ENCODE measurements at places on chromosomes 6 and 20.

DNA sequence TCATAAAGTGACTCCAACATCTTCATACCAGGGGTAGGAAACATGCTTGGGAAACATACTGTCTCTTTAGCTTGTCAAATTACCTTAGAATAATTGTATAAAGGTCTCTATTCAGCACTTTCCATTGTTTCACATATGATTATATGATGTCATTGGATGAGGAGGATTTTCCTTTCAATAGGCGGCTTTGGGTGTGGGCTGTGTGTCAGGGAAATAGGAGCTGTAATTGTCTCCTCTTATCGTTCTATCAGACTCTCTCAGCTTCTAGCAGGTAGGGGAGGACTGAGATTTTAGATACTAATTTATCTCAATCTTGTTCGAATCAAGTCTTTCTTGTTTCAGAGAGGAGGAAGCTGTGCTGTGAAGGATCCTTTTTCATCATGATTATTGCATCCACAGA lies 179.4 kb upstream of the OLIG3 start:
- DNase-seq, result no peak

DNA sequence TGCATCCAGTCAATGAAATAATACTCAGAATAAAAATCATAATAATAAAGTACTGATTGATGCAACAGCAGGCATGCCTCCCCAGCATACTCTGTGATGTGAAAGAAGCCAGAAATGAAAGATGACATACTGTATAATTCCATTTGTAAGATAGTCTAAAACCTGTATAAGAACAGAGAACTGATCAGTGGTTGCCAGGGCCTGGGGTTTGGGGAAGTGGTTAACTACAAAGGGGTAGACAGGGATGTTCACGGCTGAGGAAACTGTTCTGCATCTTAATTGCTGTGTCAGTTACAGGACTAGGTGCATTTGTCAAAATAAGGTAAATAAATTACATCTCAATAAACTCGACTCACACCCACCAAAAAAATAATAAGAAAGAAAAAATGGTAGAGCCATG lies 81.3 kb upstream of the BMP2 start:
- DNase-seq, result no peak

DNA sequence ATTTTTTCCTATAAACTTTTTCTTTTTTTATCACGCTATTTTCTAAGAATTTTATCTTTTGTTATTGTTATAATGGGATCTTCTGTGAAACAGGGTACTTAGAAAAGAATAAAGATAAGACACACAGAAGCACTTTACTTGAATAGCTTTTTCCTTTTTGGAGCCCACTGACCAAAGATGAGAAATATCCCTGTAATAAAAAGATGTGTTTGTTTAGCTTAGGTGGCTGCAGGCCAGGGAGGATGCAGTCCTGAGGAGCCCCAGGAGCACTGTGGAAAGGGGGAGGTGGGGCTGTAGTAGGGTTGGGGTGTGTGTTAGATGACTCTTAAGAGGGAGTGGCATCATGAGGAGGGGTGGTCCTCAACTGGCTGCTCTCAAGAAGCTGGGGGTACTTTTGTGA lies 128.6 kb downstream of the ARID1B start:
- no peak for DNase-seq

GRCh38 chr20:32190616-32191415 lies 16.7 kb downstream of the PLAGL2 start:
- no peak for DNase-seq

DNA sequence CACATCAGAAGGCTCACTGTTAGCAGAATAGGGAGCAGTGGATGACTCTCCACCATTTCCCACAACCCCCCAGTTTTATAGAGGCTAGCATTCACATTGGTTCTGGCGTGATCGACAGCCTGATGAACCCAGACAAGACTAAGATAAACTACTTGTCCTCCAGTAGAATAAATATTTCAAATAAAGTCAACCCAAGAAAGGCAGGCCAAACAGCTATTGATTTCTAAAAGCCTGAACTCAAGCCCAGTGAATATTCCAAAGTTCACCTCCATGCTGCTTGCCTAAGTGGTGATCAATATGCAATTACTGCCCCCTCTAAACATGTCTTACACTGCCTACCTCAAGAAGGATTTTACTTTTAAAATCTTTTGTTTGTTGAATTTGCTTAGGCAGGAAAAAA lies 104.5 kb downstream of the CTNNBL1 start:
- DNase-seq, result no peak

- no peak for DNase-seq
These were observed 15.1 kb upstream of the ZSCAN9 start for GRCh38 chr6:28209753-28210535.

- no peak for DNase-seq
These were observed 134.6 kb downstream of the SOBP start for GRCh38 chr6:107624541-107624940.

- no peak for DNase-seq
These were observed 17.3 kb upstream of the KIAA1586 start for GRCh38 chr6:57029213-57029612.

DNA sequence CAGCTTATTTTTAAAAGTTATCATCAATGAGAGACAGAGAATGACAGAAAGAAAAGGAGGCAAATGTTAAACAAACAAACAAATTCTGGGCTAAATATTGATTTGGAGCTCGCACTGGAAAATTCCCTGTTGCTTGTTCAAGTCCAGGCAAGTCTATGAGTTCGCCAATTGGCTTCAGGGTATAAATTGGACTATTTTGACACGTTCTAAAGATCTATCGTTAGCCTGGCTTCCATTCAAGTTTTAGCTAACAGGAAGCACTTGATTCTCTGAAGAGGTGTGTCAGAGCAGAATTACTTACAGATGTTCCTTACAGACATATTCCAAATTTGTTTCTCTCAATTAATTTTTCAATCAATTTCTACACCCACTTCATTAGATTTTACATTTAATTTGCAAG lies 15.8 kb upstream of the RFPL4B start:
- DNase-seq, result no peak

DNA sequence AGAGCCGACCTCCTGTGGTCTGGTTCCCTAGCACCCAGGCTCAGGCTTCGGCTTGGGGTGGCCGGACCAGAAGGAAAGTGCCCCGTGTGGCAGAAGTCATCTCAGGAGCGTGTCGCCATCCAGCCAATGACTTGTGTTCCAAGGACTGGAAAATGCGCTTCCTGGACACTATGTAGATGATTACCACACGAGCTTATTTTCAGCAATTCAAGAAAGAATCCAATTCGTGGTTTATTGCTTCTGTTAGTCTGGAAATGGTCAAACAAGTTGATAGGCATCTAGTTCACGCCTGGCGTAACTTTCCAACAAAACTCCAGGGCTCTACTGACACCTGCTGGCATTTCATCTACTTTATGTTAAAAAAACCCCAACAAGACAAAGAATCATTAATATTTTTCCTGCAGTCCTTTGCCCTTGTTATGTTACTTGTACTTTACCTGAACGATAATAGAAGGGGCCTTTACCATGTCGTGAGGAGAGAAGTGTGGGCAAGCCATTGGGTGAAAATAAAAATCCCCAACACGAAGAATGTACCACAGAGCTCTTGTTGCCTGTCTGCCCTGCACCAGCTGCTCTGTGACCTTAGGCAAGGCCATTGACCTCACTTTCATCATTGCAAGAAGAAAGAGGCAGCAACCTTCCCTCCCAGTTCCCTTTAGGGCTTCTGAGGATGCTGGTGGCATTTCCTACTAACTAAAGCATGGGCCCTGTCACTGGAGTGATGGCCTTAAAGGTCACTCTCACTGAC lies 154.7 kb upstream of the LAMP5 start:
- peak; percentile 71 for DNase-seq

DNA sequence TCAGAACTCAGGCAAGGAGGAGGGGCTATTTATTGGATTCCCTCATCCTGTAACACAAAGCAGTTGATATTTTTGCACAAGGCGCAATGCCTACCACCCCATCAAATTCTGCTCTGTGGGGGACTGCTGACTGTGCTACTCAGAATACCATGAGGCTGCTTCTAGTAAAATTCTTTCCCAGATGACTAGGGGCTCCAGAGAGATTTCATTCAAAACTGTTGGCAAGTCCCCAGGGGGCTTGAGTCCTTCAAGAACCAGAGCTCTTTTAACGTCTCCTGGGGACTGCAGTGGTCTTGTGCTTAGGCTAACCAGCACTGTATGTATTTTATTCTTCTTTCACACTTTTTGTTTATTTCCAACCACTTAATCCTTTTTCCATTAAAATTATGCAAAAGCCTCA lies 365.9 kb upstream of the AGPAT4 start:
- no peak for DNase-seq

GRCh38 chr20:53890443-53891305 lies 179.7 kb downstream of the BCAS1 start:
- no peak for DNase-seq

DNA sequence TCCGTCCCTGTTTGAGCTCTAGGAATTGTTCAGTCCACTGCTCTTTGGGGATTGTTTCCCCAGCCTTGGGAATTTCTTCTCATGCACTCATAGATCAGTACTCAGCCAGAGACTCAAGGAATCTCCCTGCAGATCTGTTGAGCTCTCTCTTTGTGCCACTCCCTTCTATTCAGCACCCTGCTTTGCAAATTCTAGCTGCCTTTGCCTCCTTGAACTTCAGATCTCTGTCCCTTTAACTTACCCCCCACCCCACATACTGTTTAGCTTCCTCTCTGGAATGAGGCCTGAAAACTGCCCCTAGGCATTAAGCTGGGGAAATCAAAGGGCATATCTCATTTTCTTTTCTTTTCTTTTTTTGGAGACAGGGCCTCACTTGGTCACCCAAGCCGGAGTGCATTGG lies 30.5 kb downstream of the QRSL1 start:
- no peak for DNase-seq

DNA sequence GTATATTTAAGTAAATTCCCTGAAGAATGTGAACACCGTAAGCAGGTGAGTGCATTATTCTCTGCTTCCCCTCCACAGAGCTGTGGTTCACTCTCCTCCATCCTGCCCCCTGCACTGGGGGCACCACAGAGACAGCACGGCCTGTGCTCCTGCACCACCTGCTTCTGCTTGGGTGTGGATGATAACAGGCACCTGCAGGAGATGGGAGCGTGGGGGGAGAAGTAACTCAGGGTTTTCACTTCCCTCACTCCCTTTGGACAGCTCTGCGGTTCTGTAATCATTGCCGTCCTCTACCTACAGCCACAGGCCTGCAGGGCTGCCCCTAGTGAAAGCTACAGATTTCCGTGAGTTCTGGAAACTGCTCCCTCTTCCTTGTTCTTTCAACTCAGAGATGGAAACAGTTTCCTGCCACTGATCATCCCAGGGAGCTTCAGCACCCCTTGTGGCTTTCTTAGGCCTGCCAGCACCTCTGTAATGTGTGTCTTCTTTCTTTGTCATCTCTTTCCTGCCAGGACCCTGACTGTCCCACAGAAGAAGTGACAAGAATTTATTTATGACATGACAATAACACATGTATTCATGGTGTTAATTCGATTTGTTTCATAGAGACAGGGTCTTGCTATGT lies 21.3 kb upstream of the MICB start:
- no peak for DNase-seq

- DNase-seq, result no peak
These were observed 8.9 kb downstream of the NT5E start for GRCh38 chr6:85458782-85459181.

- DNase-seq, result no peak
These were observed 9.2 kb downstream of the SHPRH start for GRCh38 chr6:145954985-145955384.

GRCh38 chr6:11380969-11381744 lies 148.7 kb upstream of the NEDD9 start:
- no peak for DNase-seq

DNA sequence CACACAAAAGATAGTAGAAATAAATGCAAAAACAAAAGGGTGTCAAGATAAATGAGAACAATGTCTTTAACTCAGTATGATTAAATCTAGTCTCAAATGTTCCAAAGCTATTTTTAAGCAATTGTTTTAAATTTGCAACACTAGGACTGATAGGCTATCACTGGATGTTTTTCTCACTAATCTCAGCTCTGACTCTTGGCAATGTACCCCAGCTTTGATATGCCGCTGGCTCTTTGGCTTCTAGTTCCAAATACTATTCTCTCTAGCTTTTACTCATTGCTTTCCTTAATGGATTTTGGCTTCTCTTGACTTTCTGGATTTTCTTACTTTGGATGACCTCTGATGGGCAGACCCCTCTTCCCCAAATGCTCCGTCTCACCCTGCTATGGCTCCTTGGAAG lies 116.0 kb upstream of the SLC35B3 start:
- DNase-seq, result no peak

DNA sequence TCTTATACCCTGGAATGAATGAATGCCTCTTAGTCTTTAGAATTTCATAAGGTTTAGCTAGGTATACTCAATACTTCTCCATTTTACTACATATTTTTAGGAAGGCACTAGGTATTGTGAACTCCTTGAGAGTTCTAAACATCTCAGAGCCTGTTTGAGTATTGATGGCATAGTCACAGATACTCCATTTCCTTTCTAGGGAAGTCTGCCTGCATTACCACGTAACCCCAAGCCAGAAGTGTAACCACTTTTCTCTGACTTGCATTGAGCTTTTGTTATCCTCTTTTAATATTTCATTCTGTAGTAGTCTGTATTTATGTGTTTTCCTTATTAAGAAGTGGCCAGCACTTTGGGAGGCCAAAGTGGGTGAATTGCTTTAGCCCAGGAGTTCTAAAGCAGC lies 12.2 kb downstream of the TOP1 start:
- no peak for DNase-seq

DNA sequence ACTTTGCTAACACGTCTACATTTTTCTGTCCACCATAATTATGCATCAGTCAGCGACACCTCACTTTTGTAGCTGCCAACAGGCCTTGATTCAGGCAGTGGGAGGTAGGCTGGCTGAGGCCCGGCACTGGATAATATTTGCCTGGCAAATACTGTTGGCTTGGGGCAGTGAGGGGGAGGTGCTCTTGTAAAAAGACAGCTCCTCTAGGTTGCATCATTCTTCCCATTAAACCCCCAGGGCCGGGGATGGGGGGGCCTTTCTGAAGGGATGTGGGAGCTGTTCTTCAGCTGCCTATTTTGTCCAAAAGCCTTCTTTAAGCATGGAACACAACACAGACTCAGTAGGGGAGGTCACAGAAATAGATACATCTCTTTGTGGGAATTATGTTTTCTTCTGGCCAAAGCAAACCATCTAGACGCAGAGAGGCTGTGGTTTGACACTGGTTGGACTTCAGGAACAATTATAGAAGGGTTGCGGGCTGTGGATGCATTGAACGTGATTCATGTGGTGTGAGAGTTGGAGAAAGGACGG lies 338.3 kb upstream of the NT5E start:
- peak; percentile 81 for DNase-seq

- no peak for DNase-seq
These were observed 783.4 kb upstream of the CHD6 start for GRCh38 chr20:42401613-42402012.

- DNase-seq, result no peak
These were observed 67.4 kb upstream of the HINT3 start for GRCh38 chr6:125888989-125889656.

- no peak for DNase-seq
These were observed 59.3 kb upstream of the MYL9 start for GRCh38 chr20:36482044-36482473.

- peak; percentile 67 for DNase-seq
These were observed 314.2 kb downstream of the CDC5L start for GRCh38 chr6:44701637-44702101.

- DNase-seq, result no peak
These were observed 18.0 kb downstream of the JARID2 start for GRCh38 chr6:15263780-15264374.

- DNase-seq, result no peak
These were observed 473.6 kb upstream of the AGPAT4 start for GRCh38 chr6:161747506-161747905.

- no peak for DNase-seq
These were observed 193.0 kb downstream of the GJA10 start for GRCh38 chr6:90087106-90087833.

All from AG09309 (cell line).